ENCODE measurements at places on chromosomes 2 and 18. TPM values are rescaled to one million over a fixed set of nuclear protein-coding genes. Genes with fewer than 3 reads are reported as not detected.

CD8B2 gene
- not detected for total RNA-seq

ELP2 gene
- total RNA-seq, result 138 TPM

PRSS56 gene
- total RNA-seq, result not detected

SERPINB12 gene
- not detected for total RNA-seq

LINC00305 gene
- not detected for total RNA-seq
